Hematopoietic multipotent progenitor cell (in vitro differentiated cells): ENCODE measurements at places on chromosomes 13 and 19. TPM values are rescaled to one million over a fixed set of nuclear protein-coding genes. Genes with fewer than 3 reads are reported as not detected.

Gene CBY2
- not detected for total RNA-seq

Gene FAM216B
- not detected for total RNA-seq

Gene KCNN1
- under 0.01 TPM for total RNA-seq

Gene CDX2
- total RNA-seq, result not detected

Gene LIM2
- not detected for total RNA-seq

Gene GADD45GIP1
- 24.5 TPM for total RNA-seq
